T47D (cell line): ENCODE measurements at places on chromosomes 6 and 20.

DNA sequence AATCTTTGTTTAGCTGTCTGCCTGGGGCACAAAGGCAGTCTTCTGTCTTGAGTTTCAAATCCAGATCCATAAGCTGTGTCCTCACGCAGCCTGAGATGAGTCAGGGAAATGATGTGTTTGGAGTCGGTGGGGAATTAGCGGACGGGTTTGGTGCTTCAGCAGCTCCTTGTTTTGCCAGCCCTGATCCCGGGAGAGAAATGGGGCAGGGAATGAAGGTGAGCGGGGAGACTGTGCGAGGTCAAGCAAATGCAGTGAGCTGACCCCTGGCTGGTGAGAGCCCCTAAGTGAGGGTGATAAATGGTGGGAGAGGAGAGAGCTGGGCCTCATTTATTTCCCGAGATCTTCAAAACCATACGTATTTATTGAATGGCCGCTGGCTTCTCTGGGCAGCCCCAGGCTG is 21.6 kb downstream of the DUSP22 start:
- no peak for DNase-seq

- DNase-seq: no peak
These were observed 15.0 kb downstream of the CALHM6 start for GRCh38 chr6:116476002-116476678.

- DNase-seq: no peak
These were observed 7.6 kb upstream of the HIVEP2 start for GRCh38 chr6:142952614-142953013.

DNA sequence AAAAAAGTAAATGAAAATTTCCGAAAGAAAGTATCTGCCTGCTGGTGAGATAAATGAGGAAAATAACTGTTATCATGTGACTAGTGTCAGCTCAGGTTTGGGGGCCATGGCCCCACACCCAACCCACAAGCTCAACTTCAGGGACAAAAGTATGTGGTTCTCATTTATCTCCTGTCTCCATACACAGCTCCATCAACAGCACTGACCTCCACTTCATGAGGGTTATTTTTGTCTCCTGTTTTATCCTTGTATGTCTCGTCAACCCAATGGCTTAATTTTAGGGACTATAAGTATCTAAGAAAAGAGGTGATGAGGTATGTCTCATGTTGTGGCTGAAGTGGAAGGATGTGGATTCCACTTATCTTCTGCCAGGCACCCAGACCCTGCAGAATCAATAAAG is 271.6 kb upstream of the RIN2 start:
- DNase-seq: no peak

DNA sequence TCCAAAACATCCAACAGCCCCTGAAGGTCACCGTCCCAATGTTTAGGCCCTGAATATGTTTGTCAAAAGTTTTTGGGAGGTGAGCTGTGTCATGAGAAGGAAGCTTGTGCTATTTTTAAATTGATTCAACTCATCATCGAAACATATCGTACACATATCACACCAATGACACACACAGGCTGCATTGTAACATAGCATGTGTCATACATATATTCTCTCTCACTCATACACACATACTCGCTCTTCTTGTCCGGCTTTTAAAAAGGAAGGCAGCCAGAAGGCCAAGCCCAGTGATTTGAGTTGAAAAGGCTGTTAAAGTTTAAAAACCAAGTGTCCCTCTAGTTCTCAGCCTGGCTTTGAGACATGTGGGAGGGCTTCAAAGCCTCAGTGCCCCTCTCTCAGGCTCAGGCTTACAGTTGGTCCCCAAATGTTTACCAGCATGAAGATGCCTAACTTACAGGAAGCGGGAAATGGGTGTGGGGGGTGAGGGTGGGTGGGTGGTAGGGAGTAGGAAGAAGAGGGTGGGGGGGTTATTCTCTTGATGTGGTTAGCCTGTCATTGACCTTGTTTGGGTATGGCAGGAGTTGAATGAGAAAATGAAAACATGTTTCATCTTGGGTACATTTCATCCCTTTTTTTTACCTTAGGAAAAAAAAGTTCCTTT is 3.3 kb upstream of the PRDM1 start:
- no peak for DNase-seq

- DNase-seq: no peak
These were observed 119.0 kb upstream of the LRFN2 start for GRCh38 chr6:40706178-40706577.

GRCh38 chr6:52570291-52570700 is 6.6 kb downstream of the TRAM2 start:
- DNase-seq: no peak

DNA sequence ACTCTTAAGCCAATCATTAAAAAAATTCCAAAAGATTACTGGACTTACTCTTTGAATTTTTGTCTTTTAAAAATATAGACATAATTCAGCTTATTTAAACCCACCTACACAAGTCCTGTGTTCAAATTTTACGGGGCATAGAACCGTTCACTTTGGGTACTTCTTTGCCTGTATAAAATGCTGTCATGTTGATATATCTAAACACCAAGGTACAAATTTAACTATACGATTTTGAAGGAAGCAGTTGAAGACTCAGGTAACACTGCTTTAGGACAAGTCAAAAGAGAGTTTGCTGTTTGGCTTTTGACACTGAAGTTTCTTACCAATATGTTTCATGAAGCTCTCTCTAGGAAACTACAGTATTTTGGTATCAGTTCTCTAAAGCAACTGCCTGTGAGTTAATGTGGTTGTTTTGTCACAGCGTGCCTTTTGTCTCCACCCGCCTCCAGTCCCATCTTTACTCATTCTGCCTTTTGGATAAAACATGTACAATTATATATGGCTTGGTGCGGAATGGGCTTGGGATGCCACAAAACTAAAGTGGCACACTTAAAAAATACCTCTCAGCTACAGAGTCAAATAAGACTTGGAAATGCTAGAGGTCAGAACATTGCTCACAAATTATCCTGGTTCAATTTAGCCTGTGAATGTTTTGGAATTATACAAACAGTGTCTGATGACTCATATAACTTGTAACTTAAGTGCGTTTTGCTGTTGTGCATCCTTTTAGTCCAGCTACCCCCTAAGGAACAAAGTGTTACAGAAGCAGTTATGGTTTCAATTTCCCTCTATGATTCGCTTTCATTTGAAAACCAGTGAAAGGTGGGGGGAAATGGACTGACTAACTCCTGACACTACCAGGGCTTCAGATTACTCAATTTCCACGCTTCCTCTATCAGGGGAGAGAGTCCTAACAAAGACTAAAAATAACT is 38.7 kb downstream of the RGS17 start:
- DNase-seq: no peak

DNA sequence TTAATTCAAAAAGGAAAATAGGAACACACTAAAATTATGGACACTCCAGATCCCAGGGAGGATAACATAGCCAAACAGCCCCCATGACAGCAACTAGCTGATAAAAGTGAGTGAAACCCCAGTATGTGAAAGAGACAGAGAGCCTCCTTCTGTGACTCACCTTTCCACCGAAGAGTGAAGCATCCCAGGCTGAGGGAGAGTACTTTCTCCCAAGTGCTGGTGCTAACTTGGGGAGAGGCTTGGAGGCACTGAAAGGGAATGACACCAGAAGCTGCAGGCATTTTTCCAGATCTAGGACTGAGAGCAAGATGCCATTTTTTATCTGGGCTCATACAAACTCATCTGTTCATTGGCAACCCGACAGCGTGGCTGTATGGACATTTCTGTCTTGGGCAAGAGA is 339.8 kb downstream of the HTR1B start:
- DNase-seq: no peak

DNA sequence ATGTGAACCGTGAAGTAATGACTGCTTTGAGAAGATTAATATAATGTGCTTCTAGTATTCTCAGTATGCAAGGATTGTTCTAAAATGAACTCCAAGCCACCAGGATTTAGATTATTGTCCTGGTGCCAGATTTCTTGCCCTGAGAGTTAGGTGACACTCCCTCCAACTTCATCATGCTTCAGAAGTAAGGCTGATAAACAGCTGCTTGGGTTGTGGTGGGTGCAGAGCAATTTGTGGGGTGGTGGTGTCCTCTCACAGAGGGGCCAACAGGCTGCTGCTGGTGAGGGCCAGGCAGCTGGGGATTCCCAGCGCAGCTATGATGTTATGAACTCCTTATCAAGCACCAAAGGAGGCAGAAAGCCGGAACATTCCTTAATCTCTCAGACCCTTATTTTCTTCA is 114.6 kb downstream of the MCHR2 start:
- no peak for DNase-seq

GRCh38 chr20:3798373-3798768 is 2.3 kb downstream of the CDC25B start:
- DNase-seq: no peak

DNA sequence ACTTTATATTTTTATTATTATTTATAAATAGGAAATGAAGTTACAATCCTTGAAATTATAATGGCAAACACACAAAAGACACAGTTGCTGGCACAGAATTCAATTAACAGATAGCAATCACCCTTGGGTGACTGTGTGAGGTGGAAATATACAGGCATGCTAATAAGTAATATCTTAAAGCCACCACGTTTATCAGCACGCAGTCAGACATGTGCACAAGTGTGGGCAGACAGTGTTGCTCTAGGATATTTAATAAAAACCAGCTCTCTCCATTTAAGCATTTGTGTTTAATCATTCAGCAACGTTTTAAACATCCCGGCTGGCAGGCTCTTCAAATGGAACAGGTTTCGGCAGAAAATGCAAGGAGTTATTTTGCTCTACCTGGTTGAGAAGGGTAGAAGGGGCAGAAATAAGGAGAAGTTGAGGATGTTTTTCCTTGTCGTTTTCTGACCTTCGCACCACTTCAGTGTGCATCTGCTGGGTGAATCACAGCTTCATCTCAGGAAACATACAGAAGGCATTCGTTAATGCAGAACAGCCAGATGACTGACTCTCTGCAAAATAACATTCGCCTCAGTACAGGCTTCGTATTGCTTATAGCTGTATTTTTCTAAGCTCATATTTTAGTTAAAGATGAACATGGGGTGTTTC is 585.1 kb downstream of the QKI start:
- DNase-seq: no peak

DNA sequence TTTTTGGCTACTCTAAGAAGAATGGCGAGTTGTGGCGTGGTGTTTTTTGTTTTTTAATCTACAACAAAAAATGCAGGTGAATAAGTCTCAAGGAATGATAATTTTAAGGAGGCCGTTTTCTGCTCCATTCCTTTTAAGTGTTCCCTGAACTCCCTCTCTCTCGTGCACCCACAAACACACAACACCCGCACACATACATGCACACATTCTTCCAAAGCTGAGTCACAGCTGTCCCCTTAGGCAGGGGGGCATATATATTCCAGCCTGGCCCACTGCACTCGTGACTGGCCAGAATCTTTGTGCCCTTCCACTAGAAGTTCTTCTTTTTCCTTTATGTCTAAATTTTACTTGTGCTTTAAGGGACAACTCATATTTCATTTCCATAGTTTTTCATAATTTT is 405.7 kb downstream of the LMBRD1 start:
- no peak for DNase-seq
